GM10248 (cell line): ENCODE measurements at places on chromosomes 1 and 21.

DNA sequence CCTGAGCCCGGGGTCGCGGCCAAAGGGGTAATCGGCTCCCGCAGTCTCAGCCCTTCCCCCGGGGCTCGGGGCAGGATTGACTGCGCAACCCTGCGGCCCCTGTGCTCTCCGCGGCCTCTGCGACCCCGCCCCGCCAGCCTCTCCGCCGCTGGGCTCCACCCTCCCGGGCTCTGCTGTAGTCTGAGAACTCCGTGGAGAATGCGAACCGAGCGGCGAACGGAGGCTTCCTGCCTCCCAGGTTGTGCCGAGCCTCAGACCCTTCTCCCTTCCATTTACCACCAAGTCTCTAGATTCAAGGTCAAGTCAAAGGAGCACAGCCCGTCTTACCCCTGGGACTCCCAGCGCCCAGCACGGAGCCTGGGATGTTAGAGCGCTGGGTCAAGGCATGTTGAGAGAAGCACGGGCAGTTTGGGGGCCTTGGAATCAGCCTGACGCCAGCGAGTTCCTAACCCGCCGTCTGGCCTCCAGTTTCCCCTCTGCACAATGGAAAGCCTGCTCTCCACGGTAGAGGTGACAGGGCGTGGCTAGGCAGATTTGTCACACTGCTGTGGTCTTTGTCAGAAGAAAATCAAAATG is 3.0 kb downstream of the ATP2B4 start:
- DNase-seq = no peak

DNA sequence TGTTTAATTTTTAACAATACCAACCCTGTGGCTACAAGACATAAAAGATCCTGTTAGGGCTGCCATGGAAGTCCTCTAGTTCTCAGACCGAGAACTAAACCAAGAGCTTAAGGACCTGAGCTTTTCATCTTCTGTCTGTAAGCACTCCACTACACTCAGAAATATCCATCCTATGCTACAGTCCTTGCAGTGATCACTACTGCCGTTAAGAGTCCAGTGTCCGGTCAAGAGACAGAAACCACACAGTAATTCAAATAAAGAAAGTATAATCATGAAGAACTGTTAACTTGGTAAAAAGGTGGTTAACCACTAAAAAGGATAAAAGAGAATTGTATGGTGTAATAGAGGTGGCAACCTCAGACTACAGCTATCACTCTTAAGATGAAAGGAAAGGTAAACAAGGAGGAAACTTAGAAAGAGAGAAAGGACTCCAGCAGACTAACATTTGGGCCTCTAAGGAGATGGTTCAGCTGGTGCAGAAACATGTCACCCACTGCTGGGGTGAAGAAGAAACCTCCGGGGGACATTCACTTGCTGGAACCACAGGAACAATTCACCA is 22.1 kb upstream of the PRDX6 start:
- DNase-seq = no peak

DNA sequence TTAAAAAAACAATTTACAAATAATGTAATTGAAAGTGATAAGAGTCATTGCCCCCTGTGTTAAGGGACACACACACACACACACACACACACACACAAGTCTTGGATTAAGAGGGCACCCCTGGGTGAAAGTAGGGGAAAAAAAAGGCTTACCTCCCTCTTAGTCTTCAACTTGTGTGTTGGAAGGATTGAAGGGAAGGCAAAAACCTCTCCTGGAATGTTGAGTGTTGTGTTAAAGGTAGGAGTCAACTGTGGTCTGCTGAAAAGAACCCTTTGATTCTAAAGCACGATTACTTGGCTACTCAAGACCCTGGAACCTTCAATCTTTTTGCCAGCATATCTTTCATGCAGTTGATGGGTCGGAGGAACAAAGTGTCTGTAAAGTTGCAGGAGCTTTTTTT is 6.4 kb downstream of the PBX1 start:
- no peak for DNase-seq

GRCh38 chr1:201219481-201220387 is 29.1 kb downstream of the IGFN1 start:
- DNase-seq = no peak

- no peak for DNase-seq
Measured at GRCh38 chr1:116515702-116516101, 55.1 kb downstream of the CD58 start.

DNA sequence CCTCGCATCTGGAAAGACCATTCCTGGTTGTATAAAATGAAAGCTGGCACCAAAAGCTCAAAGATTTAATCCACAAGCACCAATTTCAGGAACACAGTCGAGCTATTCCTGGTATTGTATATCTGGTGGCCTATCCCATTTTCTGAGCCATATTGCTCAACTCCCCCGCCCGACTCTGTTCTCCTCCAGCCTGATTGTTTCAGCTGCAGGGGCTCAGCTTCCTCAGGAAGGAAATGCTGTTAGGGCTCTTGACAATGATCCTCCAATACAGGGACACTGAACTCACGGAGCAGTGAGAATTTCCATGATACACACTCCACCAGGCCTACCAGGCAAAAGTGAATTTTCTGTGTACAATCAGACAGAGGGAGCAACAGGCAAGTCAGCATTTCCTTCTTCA is 16.9 kb upstream of the TDRD10 start:
- no peak for DNase-seq

DNA sequence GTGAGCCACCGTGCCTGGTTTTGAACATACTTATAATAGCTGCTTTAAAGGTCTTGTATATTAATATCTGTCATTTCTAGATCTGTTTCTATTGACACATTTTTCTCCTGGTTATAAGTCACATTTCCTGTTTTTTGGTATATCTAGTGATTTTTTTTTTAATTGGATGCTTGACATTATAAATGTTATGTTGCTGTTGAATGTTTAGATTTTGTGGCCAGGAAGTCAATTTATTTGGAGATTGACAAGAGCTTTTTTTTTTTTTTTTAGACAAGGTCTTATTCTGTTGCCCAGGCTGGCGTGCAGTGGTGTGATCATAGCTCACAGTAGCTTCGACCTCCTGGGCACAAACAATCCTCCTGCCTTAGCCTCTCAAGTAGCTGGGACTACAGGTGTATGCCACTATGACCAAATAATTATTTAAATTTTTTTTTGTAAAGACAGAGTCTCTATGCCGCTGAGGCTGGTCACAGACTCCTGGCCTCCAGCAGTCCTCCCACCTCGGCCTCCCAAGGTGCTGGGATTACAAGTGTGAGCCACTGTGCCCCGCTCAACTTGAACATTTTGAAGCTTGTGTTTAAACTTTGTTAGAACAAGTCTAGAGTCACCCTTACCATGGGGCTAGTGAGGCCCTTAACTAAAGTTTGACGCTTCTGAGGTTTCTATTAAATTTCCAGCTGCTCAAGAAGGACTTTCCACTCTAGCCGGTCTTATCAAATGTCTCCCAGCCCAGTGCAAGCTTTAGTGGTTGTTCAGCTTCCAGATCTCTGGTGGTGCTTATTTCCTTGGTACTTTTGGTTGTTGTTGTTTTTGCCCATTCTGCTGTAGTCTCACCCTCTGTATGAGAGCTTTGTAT is 8.6 kb upstream of the CHI3L2 start:
- no peak for DNase-seq

DNA sequence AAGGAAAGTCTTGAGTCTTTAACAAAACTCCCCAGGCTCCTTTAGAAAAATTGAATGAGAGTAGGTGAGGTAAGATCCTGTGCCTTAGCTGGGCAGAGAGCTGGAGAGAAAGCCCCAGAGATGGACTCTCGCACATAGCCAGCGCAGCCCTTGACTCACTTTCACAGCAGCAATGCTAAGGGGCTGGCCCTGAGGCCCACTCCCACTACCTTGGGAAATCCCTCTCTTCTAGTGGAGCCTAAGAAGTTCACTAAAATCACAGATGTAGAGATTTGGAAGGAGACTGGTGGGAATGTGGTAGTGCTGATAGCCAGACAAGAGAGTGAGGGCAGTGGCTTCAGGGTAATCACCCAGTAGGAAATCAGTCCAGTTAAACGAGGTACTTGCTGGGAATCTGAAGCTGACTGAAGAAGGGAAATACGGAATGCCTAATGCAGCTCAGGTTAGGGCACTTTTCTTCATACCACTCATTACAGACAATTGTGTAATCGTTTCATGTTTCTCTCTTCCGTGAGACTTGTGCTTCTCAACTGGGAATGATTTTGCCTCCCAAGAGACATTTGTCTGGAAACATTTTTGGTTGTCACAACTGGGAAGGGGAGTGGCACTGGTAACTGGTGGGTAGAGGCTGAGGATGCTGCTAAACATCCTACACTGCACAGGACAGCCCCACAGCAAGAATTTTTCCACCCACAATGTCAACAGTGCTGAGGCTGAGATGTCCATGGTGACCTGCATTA is 42.4 kb upstream of the LRRC8C start:
- no peak for DNase-seq

GRCh38 chr1:55503663-55504305 is 288.6 kb upstream of the USP24 start:
- no peak for DNase-seq

DNA sequence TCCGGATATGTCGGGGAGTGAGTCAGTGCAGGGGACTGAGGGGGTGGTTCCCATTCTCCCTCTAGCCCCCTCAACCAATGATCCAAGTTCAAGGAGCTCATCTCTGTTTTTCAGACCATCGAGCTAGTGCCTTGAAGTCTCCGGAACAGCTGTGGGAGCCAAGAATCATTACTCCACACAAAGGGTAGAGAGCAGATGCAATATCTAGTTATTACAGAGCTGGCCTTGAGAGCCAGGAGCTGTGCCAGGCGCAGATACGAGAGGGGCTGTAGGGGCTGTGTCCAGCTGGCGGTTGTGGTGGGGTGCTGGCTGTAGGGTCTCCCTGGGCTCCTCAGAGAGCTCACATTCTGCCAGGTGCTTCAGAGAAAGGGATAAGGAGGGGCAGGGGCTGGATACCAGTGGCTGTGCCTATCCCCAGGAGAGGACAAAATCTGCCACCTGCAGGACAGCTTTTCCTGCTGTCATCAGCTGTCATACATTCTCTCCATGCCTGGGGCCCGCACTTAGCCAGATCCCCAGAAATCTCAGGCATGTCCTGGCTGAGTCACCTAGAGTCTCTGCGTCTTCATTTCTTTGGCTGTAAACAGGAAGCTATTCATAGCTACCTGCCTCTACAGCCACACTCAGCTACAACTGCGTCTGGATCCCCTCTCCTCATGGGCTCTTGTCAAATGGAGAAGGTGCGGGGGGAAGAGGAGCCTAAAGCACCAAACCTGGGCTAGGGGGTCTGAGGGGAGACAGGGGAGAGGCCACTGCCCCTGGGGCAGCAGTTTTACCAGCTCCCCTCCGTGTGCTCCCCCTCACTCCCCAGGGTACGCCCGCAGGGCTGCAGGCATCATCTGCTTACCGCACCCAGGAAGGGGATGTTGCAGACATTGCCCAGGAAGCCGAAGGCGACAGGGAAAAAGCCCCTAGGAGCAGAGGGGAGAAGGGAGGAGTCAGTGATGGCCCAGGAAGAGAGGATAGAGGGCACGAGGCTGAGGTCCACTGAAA is 2.4 kb upstream of the KISS1 start:
- DNase-seq = no peak

GRCh38 chr21:45846373-45847160 is 135.0 kb upstream of the COL6A1 start:
- no peak for DNase-seq

DNA sequence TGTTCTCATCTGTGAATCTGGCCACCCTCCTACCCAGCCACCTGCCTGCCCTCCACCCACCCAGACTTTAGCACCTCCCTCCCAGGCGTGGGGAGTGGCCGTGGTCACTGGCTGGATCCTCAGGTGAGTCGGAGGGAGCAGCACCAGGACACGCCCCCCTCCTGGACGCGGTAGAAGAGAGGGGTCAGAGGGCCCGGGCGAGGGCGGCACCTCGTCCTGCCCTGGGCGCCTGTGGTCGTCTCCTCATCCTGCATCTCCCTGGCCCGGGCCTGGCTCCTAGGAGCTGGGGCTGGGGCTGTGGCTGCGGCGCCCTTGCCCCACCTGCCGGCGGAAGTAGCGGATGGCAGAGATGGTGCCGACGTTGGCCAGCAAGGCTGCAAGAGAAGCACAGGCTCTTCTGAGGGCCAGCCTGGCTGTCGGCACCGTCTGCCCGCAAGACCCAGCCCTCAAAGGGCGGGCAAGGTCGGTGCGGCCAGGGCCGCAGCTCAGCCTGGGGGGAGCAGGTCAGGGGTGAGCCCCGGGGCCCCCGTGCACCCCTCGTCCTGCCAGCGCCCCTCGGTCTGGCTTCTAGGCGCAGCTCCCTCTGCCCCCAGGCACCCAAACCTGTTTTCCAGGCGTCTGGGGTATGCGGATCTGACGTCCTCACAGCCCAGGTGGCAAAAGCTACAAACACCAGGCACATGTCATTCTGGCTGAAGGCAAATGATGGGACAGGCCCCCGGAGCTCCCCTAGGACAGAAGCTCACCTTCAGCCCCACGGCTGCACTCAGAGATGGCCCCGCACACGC is 5.8 kb downstream of the PERM1 start:
- DNase-seq = peak; percentile 81

- no peak for DNase-seq
Measured at GRCh38 chr21:37684115-37684493, 232.2 kb downstream of the KCNJ6 start.

GRCh38 chr1:36008546-36009197 is 75.2 kb upstream of the TEKT2 start:
- no peak for DNase-seq

- no peak for DNase-seq
Measured at GRCh38 chr1:168723000-168723399, 6.0 kb downstream of the DPT start.

DNA sequence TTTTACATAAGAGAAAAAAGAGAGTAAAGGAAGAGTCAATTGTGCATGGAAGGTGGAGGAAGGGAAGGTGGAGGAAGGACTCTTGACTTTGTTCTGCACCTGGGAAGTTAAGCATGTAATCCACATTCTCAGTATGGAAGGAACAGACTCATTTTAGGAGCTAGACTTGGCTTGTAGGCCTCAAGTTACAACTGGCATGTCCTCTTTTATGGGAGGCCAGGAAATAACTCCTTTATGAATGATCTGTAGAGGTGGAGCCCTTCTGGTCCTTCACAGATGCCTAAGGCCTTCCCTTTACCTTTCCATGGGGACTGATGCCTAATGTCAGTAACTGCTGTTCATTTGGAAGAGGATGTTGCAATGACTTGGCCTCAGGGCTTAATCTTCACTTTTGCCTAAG is 29.4 kb upstream of the CCSAP start:
- DNase-seq = no peak

DNA sequence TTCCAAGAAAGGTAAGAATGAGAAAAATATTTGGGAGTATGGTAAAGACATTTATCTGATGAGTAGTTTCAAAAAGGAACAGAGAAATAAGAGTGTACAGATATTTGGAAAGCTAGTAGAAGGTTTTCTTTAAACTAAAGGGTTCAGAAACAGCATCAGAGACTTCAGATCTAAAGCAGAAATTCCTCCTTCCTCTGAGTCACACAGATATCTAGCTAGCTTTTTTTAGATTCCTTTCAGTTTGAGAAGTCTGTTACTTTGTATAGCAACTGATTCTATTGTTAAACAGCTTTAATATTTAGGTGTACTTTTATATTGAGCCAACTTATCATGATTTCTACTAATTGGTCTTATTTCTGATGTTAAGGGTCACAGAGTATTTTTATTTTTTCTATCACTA is 4.7 kb downstream of the AMY2B start:
- no peak for DNase-seq

GRCh38 chr1:239677362-239677761 is 291.0 kb downstream of the CHRM3 start:
- DNase-seq = no peak
